Umbilical cord (tissue), 2 donors: ENCODE measurements at places on chromosomes 16 and 17.

DNA sequence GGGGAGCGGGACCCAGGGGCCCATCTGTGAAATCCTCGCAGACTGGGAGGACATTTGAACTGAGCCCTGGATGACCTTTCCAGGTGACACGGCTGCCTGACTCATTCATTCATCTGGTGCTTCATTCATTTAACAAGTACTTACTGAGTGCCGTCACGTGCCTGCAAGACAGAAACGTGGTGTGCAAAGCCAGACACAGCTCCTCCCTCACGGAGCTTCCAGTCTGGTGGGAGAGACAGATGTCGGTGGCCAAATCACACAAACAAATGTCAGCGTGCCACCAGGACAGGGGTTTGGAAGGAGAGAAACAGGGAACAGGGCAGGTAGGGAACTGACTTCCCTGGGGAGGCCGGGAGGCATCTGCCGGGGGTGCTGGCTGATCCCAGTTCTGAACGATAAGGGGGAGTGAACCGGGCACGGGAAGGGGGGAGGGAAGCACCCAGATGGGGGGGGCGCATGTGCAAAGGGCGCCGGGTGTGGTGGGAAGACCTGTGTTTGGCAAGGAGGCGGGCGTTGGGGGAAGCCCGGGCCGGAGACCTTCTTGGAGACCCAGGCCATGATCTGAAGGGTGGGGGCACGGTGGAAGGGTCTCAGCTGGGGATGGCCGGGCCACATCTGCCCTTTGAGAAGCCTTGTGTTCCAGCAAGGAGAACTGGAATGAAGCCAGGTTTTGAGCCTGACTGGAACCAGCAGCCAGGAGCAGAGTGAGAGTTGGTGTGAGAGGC is 93.6 kb upstream of the CIBAR2 start:
- no peak for DNase-seq

GRCh38 chr17:82380860-82381702 is 9.5 kb downstream of the UTS2R start:
- DNase-seq: no peak

GRCh38 chr17:17888821-17889220 is 52.0 kb upstream of the SREBF1 start:
- DNase-seq: no peak

DNA sequence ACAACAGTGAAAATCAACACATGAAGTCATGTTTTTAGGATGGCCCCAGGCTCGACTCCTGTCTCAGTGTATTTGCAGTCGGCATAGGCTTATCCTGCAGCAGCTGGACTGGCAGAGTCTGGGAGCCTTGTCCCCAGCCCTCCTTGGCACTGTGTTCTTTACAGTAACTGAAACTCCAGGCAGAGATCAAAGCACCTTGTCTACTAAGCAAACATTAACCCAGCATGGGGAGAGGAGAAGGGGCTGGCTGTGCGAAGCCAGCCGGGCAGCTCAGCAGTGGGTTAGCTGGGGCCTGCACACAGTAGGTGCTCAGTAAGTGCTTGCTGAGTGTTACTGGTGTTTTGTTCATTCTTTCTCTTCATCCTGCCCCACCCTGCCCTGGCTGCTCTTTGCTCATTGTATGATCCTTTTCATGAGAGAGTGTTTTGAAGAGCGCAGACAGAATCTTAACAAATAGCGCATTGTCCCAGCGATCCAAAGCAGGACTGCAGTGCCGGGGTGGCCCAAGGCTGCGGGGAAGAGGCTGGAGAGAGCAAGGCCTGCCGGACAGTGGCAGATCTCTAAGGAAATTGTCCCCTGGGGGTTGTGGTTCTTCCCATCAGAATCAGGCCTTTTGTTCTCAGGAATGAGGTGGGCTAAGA is 23.5 kb upstream of the ITGB4 start:
- no peak for DNase-seq

DNA sequence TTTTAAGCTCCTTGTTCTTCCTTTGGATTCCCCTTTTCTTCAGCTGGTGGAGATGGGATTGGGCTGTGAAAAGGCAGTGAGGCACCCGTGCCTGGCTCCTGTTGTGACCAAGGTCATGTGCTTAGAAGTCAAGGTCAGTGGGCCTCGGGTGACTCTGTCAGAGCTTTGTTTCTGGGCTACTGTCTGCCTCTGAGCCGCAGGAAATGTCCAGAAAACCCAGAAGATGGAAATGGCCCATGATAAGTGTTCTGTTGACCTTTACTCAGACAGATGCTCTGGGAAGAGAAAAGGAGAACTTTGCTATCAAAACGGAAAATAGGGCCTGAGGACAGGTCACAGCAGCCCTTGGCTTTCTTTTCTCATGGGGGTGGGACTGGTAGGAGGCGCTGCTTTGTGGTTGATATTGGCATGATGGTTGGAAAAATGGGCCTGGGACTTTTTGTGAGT is 2.9 kb downstream of the ABCC1 start:
- DNase-seq: no peak

GRCh38 chr17:37546302-37546701 is 56.6 kb downstream of the DUSP14 start:
- peak; percentile 39 for DNase-seq

GRCh38 chr16:69471121-69471520 is 46.7 kb downstream of the CYB5B start:
- DNase-seq: no peak

- DNase-seq: no peak
Measured at GRCh38 chr17:3796110-3796821, 4.7 kb downstream of the ITGAE start.

DNA sequence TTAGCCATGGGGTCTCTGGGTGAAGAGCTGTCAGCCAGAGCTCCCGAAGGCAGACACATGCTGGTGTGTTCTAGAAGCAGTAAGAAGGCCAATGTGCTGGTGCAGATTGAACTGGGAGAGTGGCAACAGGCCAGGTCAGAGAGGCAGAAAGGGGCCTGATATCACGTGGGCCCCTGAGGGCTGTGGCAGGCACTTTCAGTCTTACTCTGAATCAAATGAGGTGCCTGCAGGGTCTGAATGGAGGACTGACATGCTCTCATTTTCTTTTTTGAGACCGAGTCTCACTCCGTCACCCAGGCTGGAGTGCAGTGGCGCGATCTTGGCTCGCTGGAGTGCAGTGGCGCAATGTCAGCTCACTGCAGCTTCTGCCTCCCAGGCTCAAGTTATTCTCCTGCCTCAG is 293.8 kb downstream of the ABCC12 start:
- no peak for DNase-seq

- DNase-seq: no peak
Measured at GRCh38 chr16:17193566-17194100, 277.1 kb downstream of the XYLT1 start.

DNA sequence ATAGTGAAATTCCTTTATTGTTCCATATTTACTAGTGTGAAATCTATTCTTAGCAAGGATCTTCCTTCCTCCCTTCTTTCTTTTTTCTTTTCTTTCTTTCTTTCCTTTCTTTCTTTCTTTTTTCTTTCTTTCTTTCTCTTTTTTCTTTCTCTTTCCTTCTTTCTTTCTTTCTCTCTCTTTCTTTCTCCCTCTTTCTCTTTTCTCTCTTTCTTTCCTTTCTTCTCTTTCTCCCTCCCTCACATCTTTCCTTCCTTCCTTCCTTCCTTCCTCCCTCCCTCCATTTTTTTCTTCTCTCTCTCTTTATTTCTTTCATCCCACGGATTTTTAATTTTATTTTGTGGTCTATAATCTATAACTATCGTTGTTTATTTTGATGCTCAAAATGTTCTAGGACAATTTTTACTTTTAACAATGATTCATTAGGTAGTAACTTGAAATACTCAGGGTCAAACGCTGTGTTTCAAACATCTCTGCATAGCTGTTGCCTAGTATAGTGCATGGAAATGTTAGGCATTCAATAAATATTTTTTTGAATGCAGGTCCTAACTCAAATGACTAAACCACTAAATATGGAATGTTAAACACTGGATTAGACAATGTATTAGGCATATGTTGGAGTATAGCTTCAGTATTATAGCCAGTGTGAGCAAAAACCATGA is 178.3 kb downstream of the MAP2K6 start:
- DNase-seq: no peak

DNA sequence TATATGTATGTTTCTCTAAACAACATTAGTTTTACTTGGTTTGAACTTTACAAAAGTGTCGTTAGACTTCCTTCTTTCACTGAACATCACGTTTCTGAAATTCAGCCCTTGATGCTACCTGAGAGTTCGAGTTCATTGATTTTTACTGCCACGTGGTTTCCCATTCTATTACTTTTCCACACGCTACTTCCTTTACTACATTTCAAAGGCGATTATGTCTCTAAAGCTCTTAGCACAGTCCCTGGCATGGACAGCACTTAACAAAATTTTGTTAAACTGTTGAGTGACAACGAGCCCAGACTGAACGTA is 15.9 kb upstream of the ARHGAP17 start:
- no peak for DNase-seq

DNA sequence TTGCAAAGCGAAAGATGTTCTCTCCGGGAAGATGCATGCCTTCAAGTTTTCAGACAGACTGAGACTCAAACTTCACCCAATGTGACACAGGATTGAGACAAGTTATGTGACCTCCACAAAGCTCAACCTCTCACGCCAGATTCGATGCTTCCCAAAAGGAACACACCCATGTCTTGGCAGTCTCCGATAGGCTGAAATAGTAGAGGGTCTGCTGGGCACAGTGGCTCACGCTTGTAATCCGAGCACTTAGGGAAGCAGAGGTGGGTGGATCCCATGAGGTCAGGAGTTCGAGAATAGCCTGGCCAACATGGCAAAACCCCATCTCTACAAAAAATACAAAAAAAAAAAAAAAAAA is 22.1 kb downstream of the ZFHX3 start:
- DNase-seq: no peak

GRCh38 chr17:81241648-81242420 is 2.7 kb downstream of the NDUFAF8 start:
- DNase-seq: peak; percentile 35

- DNase-seq: no peak
Measured at GRCh38 chr17:27471321-27472269, 15.3 kb downstream of the KSR1 start.
